EH (cell line): ENCODE measurements at places on chromosomes 11 and 22.
A peak's percentile ranks its signal among the peaks of the same experiment; 100 is the strongest.

DNA sequence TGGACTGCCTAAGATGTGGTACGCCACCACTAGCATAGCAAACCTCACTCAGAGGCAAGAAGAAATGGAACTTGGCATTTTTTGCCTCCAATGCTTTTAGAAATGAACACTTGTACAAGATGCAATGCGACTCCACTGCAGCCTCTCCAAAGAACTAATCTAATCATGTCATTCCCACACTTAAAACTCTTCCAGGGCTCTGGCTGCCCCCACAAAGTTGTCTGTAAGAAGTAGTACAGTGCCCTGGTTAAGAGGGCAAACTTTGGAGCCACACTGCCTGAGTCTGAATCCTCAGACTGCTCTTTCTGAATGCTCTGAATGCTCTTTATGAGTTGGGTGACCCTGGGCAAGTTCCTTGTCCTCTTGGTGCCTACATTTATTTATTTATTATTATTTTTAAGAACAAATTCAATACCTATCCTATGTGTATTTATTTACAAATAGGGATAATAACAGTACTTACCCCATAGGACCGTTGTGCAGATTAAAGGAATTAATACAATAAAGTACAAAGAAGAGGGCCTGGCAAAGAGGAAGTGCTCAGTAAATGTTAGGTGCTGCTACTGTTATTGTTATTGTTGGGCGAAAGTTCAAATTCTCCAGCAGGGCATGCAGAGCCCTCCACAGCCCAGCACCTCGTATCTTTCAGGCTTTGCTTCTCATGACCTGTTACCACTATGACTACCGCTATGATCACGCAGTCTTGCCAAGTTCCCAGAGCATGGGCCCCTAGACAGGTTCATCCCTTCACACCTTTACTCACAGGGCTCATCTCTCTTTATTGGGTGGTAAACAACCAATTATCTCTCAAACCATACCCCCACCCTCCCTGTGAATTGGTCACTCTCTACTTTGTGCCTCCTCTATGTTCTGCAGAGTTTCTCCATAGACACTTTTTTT lies 59.3 kb downstream of the RAB30 start:
- DNase-seq, result no peak

- no peak for DNase-seq
Observed at GRCh38 chr11:47274495-47275235, 4.7 kb downstream of the MADD start.

DNA sequence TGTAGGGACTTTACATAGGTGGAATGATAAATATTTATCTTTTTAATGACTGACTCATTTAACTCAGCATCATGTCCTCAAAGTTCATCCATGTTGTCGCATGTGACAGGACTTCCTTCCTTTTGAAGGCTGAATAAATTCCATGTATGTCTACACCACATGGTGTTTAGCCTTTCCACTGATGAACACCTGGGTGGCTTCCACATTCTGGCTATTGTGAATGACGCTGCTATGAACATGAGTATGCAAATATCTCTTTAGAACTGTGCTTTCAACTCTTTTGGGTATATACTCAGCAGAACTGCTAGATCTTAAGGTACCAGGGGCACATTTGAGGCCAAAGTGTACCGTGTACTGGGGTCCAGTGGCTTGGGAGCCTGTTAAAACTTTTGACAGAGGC lies 24.1 kb downstream of the LARGE1 start:
- DNase-seq, result no peak

DNA sequence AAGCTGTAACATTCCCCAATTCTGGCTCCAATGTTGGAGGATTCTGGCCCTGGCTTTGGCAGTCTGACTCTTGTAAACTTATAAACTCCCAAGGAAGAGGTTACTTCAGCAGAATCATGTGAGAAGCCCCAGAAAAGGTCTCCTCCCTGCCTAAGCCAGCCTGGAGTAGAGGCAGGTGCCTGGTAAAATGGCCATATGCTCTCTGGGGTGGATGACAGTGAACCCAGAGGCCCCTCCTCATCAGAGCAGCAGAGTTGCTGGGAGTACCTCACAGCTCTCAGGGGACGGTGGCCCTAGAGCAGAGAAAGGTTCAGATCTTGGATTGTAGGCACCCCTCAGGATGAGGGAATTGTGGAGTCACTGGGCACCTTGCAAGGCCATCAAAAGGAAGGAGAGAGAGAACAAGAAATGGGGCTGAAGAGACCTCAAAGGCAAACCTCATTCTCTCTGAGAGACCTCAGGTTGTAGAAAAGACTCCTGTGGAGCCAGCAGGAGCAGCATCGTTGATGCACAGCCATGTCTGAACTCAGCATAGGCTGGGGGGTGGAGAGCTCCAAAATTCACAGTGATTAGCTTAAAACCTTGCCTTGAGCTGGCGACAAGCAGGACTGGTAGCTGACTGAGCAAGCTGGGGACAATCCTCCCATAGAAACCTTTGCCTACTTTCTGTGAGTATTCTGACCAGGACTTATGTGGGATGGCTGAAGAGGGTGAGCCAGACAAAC lies 4.9 kb upstream of the P2RY6 start:
- DNase-seq, result no peak

DNA sequence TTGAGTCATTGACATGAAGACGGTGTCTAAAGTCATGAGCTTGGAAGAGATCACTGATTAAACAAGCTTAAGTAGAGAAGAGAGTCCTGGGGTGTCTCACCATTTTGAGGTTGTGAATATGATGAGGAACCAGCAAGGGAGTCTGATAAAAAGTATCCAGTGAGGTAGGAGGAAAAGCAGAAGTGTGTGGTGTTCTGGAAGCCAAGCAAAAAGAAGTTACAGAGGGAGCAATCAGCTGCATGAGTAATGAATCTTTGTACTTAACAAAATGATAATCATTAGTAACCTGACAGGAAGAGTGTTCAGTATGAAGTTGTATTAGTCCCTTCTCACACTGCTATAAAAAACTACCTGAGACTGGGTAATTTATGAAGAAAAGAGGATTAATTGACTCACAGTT lies 131.3 kb downstream of the C11orf87 start:
- DNase-seq, result no peak

GRCh38 chr11:129695571-129696308 lies 119.9 kb upstream of the TMEM45B start:
- peak; percentile 35 for DNase-seq

DNA sequence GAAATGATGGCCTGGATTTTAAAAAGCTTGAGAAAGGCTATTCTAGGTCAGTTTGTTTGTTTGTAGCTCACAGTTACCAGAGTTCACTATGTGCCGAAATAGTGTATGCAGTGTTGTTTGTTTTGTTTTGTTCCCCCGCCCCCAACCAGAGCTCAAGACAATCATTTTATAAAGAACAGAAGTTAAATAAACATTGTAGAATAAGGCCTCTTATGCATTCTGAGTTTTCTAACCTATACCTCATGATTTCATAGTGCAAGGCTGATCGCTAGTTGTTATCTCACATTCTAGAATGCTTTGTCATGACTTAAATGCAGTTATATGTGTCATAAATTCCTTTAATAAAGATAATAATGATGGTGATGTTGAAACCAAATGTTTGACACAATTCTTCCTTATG lies 7.8 kb downstream of the KCNA4 start:
- no peak for DNase-seq

DNA sequence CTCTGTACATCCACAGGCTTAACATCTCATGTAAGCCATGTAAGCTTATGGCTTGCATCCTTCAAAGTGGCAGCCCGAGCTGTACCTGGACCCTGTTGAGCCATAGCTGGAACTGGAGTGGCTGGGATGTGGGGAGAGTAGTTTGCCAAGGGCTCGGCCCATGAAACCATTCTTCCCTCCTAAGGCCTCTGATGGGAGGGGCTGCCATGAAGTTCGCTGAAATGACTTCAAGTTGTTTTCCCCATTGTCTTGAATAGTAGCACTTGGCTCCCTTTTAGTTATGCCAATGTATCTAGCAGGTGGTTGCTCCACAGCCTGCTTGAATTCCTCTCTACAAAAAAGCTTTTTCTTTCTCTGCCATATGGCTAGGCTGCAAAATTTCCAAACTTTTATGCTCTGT lies 5.2 kb upstream of the CHORDC1 start:
- DNase-seq, result no peak

- no peak for DNase-seq
Observed at GRCh38 chr11:124941703-124942102, 5.9 kb upstream of the HEPACAM start.

- DNase-seq, result no peak
Observed at GRCh38 chr22:27273853-27274252, 527.7 kb downstream of the MN1 start.

GRCh38 chr11:70383664-70384565 lies 14.4 kb upstream of the CTTN start:
- DNase-seq, result no peak

DNA sequence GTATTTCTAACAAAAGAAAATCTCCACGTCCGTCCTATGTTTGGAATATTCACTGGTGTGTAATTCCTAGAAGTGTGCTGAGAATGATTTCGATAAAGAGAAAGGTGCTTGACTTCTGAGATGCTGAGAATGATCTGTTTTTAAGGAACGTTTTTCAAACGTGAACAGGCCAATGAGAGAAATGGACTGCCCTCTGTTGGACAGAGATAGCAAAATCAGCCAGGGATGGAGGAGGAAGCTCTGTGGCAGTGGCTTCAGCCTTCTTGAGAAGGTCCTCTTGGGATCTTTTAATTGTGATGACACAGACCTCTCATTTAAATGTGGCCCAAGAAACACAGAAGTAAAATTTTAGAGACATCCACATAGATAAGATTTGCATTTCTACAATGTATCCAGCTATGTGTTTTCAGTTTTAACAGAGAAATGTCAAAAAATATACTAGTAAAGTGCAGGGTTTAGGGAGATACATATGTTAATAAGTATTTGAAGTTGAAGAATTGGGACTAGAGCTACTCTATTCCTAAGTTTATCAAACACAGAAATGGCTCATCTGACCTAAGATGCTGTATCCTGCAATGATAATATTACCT lies 84.0 kb upstream of the RCN1 start:
- DNase-seq, result peak; percentile 60

- no peak for DNase-seq
Observed at GRCh38 chr22:43441216-43441615, 29.4 kb downstream of the MPPED1 start.

GRCh38 chr22:22452211-22452610 lies 56.3 kb downstream of the ZNF280B start:
- DNase-seq, result no peak

- DNase-seq, result no peak
Observed at GRCh38 chr11:61918938-61919704, 1.8 kb upstream of the RAB3IL1 start.

DNA sequence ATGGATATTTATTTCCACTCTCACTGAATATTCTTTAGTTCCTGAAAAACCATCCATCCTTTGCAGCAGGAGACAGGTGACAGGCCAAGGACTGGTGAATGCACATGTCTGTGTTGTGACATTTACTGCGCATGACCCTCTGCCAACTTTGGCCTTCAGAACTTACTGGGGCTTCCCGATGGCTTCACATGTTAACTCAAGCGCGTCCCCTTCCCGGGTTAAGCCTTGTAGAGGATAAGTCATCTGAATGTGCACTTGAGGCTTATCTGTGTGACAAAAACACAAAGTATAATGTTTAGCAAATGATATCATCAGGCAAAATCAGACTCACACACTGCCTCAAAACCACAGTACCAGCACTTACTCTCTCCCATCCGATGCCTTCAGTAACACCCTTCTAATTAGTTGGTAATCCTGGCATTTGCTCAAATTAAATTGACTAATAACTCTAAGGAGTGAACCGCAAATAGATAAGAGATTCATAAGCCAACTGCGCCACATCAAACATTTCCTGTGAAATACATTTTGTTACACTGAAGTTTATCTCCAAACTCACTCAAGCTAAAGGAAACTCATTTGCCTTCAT lies 286.4 kb downstream of the CADM1 start:
- DNase-seq, result no peak

DNA sequence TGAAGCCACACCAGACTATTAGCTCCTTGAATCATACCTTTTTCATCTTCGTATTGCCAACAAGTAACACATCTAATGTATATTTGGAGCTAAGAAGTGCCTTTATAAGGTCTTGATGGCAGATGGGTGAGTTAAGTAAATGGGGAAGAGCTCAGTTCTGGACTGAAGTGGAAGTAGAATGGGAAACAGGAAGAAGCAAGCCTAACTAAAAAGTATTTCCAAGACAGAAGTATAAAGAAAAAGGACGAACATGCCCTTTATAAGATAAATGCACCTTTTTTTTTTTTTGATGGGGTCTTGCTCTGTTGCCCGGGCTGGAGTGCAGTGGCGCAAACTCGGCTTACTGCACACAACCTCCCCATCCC lies 14.5 kb downstream of the CRTAM start:
- no peak for DNase-seq

GRCh38 chr22:23520863-23521440 lies 59.1 kb downstream of the IGLL1 start:
- DNase-seq, result peak; percentile 48

DNA sequence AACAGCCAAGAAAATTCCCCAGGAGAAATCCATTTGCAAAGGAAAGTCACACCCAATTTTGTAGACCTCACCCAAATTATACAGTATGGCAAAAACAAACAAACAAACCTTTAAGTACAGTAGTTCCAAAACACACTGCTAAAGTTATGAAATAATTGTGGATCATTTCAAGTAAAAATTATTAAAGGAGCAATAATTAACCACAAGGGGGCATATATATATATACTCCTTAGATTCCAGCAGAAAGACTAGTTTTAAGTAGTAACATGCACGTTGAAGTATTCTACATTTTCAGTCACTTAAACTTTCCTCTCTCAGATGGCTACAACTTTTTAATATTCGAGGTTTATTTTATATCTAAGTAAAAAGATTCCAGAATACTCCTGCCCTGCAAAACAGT lies 26.8 kb downstream of the RNF141 start:
- DNase-seq, result peak; percentile 43

DNA sequence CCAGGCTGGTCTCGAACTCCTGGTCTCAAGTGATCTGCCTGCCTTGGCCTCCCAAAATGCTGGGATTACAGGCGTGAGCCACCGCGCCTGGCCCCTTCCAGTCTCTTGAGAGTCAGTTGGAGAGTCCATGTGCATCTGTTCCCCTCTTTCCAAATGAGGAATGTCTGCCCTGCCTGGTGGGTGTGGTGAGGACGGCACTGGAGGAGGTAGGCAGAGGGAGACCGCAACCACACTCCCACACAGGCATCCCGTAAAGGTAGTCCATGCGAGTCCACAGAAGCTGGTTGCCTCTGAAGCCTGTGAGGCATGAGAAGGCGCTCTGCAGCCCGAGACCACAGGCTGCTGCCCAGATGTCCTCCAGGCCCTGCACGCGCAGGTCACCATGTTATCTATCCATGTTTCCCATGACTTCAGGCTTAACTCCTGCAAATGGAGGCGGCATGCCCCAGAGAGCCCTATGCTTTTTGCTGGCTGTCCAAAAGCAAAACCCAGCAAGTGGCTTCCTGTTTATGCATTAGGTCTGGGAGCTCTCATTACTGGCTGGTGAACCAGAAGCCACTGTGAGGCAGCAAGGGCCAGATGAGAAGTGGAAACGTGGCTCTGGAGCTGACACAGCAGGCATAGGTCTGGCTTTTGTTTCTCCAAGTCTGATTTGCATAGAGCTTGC lies 43.4 kb downstream of the GRIK4 start:
- DNase-seq, result peak; percentile 45

DNA sequence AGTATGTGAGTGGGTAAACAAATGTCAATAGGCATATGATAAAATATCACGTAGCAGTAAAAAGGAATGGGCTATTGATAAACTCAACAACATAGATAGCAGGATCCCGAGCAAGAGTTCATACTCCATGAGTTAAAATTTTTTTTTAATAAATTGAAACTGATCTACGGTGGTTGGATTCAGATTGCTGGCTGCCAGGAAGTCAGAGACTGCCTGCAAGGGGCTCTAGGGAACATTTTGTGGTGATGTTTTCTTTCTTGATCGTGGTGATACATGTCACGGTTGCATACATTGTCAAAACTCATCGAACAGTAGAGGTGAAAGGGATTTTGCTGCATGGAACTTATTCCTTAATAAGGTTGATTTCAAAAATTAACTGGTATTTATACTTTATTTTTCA lies 62.6 kb upstream of the WNT7B start:
- DNase-seq, result no peak
